ENCODE measurements at places on chromosomes 2 and 18. TPM values are rescaled to one million over a fixed set of nuclear protein-coding genes. Genes with fewer than 3 reads are reported as not detected.

The GKN1 gene
- total RNA-seq, result not detected

The SCYGR4 gene
- not detected for total RNA-seq

The SPOPL gene
- 21.8 TPM for total RNA-seq

The SERPINB2 gene
- total RNA-seq, result 14.4 TPM

The DYNC2LI1 gene
- total RNA-seq, result 25.8 TPM

The PLB1 gene
- 1.3 TPM for total RNA-seq

Data from smooth muscle cell of the pulmonary artery (primary cell).